ENCODE measurements at places on chromosomes 1 and 21.

DNA sequence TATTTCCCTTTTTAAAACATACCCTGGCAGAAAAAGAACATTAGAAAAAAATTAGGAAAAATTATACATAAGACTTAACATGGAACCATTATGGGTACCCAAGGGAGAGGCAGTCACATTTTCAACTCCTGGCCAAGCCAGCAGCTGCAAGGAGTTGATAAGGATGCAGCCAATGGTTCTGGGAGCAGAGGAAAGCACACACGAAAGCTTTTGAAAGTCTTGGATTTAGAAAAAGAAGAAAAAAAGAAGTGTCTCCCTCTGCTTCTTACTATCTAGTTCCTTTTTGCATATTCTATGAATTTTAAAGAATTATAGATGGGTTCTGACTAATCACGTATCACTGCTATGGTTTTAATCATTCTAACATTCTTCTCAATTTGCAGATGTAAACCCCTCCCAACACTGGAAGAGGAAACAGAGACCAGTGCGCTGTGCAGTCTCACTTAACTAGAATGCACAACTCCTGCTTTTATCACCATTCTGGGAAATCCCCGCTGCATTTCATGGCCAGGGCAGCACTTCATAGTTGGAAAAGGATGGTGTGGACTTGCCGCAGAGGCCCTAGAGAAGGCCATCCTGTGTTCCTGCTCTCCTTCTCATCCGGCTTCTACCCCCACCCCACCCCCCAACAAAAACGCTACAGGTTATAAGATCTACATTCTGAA lies 2.7 kb upstream of the CD58 start:
- DNase-seq = no peak

GRCh38 chr1:23069149-23069548 lies 49.9 kb downstream of the KDM1A start:
- no peak for DNase-seq

GRCh38 chr1:9826616-9827015 lies 2.9 kb upstream of the CLSTN1 start:
- DNase-seq = no peak

DNA sequence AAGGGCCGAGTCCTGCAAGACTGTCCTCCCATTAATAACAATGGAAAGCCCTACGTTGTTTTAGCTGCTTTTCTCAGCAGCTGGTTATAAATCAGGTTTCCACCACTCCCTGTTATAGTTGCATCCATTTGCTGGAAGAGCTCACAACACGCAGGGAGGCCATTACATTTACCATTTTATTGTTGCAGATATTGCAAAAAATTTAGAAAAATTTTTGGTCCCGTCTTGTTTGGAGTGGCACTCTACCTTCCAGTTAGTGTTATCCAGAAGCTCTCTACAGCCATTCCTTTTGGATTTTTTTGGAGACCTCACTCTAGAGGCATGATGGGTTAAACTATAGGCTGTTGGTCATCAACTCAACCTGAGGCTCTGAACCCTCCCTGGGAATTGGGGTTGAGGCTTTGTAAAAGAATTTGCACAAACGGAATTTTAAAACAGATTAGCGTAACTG lies 1532.1 kb upstream of the TPTE start:
- no peak for DNase-seq

DNA sequence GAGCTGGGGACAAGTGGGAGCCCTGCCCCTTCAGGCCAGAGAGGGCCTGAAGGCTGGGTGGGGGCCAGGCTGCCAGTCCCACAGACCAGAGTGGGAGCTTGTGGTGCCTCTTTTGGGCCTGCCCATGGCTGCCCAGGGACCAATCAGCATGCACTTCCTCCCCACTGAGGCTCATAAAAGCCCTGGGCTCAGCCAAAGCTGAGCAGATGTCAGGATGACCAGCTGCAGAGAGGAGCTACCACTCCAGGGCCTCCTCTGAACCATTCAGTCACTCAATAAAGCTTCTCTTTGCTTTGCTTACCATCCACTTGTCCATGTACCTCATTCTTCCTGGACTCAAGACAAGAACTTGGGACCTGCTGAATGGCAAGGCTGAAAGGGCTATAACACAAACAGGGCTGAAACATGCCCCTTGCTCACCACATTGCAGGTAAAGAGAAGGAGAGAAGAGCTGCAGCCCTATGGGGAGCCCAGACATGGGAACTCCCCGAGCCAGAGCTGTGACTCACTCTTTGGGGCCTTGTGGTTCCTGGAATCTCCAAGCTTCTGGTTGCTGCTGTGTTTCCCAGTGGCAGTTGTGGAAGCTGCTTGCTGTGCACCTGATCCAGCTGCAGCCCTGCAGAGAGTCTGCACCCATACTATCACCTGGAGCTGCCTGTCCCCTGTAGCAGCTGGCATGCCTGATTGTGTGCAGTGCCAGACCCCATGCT lies 82.0 kb downstream of the OLFML3 start:
- DNase-seq = no peak

- DNase-seq = no peak
Observed at GRCh38 chr1:229640455-229640854, 14.4 kb downstream of the URB2 start.

DNA sequence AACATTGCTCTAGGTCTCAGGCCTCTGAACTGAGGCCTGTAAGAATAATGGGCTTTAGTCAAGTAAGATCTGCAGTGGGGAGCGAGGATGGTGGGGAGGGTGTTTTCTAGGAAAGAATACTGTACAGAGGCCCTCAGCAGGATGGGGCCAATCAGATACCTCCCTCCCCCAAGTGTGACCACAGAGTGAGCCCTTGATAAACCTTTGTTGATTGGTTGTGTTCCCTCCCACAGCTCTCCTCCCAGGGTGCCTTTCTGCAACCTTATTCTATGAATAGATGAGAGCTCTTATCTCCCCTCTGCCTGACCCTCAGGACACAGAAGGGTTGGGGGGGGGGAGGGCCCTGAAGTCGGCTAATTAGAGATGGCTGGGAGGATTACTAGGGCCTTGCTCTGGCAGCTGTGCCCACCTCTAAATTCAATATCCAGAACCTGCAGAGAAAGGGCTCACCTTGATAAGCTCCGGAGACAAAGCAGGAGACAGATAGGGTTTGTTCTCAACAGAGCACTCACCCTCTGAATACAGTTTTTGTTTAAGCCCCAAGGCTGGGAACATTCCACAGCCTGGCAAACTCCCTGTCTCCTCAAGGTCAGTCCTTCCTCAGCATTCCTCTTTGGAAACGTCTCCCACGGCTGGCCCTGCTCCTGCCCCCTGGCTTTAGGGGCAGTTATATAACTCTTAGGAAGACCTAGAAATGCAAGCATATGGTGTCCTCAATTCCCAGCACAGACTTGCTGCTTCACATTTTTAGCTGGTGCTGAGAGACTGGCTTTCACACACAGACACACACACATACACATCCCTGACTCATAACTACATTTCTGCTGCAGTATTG lies 42.9 kb downstream of the ATP1A1 start:
- DNase-seq = no peak

DNA sequence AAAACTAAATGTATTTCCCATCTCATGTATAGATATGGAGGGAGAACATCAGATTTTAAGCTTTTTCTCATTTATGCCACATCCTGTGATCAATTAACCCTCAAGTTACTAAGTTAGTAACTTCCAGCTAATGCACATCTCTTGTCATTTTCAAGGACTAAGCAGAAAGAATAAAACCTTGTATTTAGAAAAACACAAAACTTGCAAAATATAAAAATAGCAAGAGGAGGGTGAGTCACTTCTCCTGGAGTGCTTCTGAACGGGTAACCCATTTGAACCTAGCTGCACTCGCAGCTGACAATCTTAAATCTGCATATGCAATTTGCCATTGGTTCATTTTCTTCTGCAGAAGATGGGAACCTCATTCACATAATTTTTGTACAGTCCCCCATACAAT lies 500.5 kb downstream of the SETD4 start:
- no peak for DNase-seq

GRCh38 chr1:33456502-33456886 lies 16.0 kb upstream of the ZSCAN20 start:
- no peak for DNase-seq

GRCh38 chr1:171762143-171762563 lies 19.3 kb upstream of the METTL13 start:
- DNase-seq = no peak

GRCh38 chr1:198841477-198841876 lies 202.6 kb downstream of the PTPRC start:
- DNase-seq = no peak
